ENCODE measurements at places on chromosomes 12 and 14. TPM values are rescaled to one million over a fixed set of nuclear protein-coding genes. Genes with fewer than 3 reads are reported as not detected.
A peak's percentile ranks its signal among the peaks of the same experiment; 100 is the strongest.

DNA sequence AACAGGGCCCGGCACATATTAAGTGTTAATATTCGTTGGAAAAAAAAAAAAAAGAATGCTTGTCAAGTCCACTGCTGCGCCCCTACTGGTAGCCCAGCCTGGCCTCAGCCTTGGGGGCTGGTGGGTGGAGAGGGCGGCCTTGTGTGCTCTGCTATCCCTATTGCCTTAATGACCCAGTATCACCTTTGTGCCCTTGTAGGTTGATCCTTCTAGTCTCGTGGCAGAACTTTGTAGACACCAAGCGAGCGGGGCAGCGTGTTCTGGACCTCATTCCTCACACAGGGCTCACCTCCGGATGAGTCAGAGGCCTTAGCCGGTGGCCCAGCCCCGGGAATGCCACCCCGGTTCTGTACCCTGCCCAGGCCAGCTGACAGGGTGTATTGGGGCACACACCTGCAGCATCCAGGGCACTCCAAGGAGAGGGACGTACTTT lies 1.8 kb upstream of the RCOR1 start:
- peak overlapping the region; percentile 100 for H3K27ac ChIP-seq
- H3K4me3 ChIP-seq, result peak overlapping the region; percentile 94
- DNase-seq, result no peak
- H3K27me3 ChIP-seq, result no peaks in the 10 kb centered on the region
- peaks cover 45% of the 10 kb centered on the region for H3K4me1 ChIP-seq

GRCh38 chr12:124359671-124360581 lies 65.0 kb downstream of the RFLNA start:
- H3K27me3 ChIP-seq, result no peaks in the 10 kb centered on the region
- H3K27ac ChIP-seq, result no peak overlapping the region
- H3K4me3 ChIP-seq, result no peak overlapping the region
- no peak for DNase-seq

The PPM1H gene
- total RNA-seq, result not detected

The GDF3 gene
- not detected for total RNA-seq

The SLC5A8 gene
- total RNA-seq, result not detected

The FAR2 gene
- 2.4 TPM for total RNA-seq

- peaks cover 99% of the 10 kb centered on the region for H3K36me3 ChIP-seq
- DNase-seq, result no peak
- no peak overlapping the region for H3K27ac ChIP-seq
- H3K4me1 ChIP-seq, result no peaks in the 10 kb centered on the region
Observed at GRCh38 chr12:120150919-120151525, 34.5 kb upstream of the RAB35 start.

The SIX6 gene
- not detected for total RNA-seq

The BICD1 gene
- 7.8 TPM for total RNA-seq

DNA sequence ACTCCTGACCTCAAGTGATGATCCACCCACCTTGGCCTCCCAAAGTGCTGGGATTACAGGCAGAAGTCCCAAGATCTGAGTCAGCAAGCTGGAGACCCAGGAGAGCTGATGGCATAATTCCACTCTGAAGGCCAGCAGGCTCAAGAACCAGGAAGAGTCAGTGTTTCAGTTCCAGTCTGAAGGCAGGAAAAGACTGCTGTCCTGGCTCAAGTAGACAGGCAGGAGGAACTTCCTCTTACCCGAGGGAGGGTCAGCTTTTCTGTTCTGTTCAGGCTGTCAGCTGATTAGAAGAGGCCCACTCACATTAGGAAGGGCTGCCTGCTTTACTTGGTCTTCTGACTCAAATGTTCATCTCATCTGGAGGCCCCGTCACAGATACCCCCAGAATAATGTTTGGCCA lies 206.0 kb upstream of the MYL2 start:
- H3K36me3 ChIP-seq, result no peaks in the 10 kb centered on the region
- H3K4me1 ChIP-seq, result no peaks in the 10 kb centered on the region
- H3K27me3 ChIP-seq, result no peaks in the 10 kb centered on the region
- no peak for DNase-seq

The TRPV4 gene
- total RNA-seq, result 3.8 TPM

DNA sequence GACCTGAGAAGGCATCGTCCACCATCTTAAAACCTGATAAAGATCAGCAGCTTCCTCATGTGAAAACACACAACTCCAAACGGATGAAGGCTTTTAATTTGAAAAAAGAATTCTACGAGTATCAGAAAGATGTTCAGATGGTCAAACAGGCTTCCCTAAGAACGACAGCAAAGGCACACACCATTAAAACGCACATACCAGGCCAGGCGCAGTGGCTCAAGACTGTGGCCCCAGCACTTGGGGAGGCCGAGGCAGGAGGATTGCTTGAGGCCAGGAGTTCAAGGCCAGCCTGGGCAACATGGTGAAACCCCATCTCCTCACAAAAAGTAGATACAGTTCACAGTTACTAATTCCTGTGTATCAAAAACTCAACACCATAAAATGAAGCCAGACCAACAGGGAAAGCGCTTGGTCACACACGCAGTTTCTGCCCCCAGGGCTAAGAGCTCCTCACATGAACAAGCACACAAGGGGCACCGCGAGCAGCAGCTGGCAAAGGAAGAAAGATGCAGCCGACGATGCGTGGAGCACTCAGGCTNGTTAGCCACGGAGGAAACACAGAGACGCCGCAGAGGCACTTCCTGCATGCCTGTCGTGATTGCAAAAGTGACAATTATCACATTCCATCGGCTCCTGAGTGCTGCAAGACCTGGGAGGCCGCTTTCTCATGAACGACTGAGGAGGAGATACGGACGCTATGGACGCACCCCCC lies 78.0 kb downstream of the NOC4L start:
- H3K27me3 ChIP-seq, result no peaks in the 10 kb centered on the region
- no peaks in the 10 kb centered on the region for H3K4me1 ChIP-seq
- H3K4me3 ChIP-seq, result no peak overlapping the region
- no peaks in the 10 kb centered on the region for H3K36me3 ChIP-seq
- DNase-seq, result no peak

GRCh38 chr12:70028918-70029317 lies 203.9 kb downstream of the MYRFL start:
- H3K27ac ChIP-seq, result no peak overlapping the region
- DNase-seq, result no peak
- no peaks in the 10 kb centered on the region for H3K36me3 ChIP-seq
- H3K4me3 ChIP-seq, result no peak overlapping the region
- H3K27me3 ChIP-seq, result no peaks in the 10 kb centered on the region
- peaks cover 20% of the 10 kb centered on the region for H3K4me1 ChIP-seq

- peaks cover 60% of the 10 kb centered on the region for H3K4me1 ChIP-seq
- no peak for DNase-seq
- peak overlapping the region; percentile 92 for H3K27ac ChIP-seq
- H3K4me3 ChIP-seq, result peak overlapping the region; percentile 80
- no peaks in the 10 kb centered on the region for H3K36me3 ChIP-seq
Observed at GRCh38 chr14:95156161-95157047, 925 bp downstream of the DICER1 start.

DNA sequence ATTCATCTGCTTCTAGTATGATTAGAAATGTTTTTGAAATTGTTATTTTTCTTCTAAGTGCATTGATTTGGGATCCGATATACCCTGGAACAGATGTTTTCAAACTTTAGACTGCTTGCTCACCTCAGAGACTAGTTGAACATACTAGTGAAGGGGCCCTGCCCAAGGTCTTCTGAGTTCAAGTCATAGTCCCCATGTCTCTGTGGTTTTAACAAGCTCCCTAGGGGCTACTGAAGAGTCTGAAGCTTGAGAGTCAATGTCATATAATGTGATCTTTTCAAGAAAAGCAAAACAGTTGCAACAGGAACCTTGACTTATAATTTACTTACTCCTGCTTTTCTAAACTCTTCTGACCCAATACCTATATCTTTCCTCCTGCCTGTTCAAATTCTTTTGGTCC lies 7.5 kb upstream of the UBE2N start:
- DNase-seq, result no peak
- H3K4me3 ChIP-seq, result no peak overlapping the region
- no peaks in the 10 kb centered on the region for H3K4me1 ChIP-seq
- no peaks in the 10 kb centered on the region for H3K27me3 ChIP-seq
- H3K27ac ChIP-seq, result no peak overlapping the region

- H3K27me3 ChIP-seq, result no peaks in the 10 kb centered on the region
- H3K4me1 ChIP-seq, result no peaks in the 10 kb centered on the region
- no peak overlapping the region for H3K4me3 ChIP-seq
- DNase-seq, result no peak
- no peaks in the 10 kb centered on the region for H3K36me3 ChIP-seq
Observed at GRCh38 chr12:110658878-110659277, 30.0 kb downstream of the HVCN1 start.

The EPYC gene
- total RNA-seq, result not detected

The LRIG3 gene
- 32.1 TPM for total RNA-seq

DNA sequence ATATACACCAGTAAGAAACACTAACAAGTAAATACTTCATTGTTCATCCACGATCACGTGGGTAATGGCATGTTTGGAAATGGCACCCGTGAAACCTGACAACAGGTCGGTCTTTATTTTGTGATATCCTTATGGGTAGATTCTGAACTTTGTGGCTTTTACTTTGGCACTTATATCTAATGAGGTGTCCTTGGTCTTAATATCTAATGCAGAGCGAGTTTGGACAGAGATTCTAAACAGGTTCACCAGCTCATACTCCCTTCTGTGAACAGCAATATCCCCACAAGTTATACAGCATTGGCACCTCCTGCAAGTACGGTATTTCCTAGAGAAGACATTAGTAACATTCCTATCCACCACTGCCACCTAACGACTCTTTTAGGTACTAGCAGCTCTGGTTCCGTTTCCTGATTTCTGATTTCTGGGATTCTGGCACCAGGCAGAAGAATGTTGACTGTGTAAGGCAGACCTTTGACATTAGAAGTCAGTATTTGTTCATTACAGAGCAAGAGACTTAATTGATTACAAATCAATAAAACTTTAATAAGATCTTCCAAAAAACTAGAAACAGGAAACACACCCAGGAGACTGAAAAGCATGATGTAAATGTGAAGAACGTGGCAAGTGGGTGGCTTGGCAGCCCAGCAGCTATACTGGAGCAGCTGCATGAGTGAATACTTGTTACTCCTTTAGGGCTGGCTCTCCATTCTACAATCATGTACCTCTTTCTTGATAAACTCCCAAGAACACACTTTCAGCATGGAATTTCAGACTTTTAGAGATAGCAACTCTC lies 2.5 kb downstream of the ANG start:
- H3K4me1 ChIP-seq, result peaks cover 27% of the 10 kb centered on the region
- no peak overlapping the region for H3K27ac ChIP-seq
- no peak overlapping the region for H3K4me3 ChIP-seq
- H3K36me3 ChIP-seq, result no peaks in the 10 kb centered on the region

GRCh38 chr12:66453844-66454243 lies 151.6 kb downstream of the HELB start:
- no peak for DNase-seq
- no peak overlapping the region for H3K27ac ChIP-seq

DNA sequence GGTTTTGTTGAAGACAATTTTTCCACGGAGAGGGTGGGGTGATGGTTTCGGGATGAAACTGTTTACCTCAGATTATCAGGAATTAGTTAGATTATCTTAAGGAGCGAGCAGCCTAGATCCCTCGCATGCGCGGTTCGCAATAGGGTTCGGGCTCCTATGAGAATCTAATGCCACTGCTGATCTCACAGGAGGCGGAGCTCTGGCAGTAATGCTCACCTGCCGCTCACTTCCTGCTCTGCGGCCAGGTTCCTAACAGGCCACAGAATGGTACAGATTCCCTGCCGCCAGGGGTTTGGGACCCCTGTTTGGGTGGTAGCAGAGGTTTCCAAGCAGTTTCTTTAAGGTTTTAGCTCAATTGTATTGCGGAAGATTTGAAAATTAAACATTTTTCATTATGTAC lies 439.8 kb upstream of the OR4E1 start:
- H3K36me3 ChIP-seq, result no peaks in the 10 kb centered on the region
- H3K4me1 ChIP-seq, result no peaks in the 10 kb centered on the region
- H3K4me3 ChIP-seq, result no peak overlapping the region
- no peaks in the 10 kb centered on the region for H3K27me3 ChIP-seq
- DNase-seq, result no peak
- H3K27ac ChIP-seq, result no peak overlapping the region

The HOXC5 gene
- total RNA-seq, result not detected

The RAD9B gene
- total RNA-seq, result 0.76 TPM

DNA sequence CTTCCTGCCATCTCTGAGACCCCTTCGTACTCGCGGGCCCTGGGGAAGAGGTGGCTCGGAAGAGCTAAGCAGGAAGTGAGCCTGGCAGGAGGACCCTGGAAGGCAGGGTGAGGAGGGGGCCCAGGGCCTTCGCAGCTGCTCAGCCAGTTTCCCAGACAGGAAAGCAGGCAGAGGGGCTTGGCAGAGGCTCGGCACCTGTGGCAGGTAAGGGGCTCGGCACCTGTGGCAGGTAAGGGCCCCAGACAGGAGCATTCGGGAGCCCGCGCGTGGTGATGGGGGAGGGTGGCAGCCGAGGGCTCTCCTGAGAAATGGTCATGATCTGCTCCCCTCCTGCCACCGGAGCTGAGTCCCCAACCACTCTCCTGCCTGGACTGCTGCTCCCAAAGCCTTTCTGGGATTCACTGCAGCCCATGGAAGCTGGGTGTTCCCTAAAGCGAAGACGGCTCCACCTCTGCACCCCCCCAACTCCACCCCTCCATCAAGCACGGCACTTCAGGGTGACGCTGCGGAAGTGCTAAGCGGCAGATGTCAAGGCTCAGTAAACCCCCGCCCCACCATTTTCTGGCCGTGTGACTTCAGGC lies 63.2 kb downstream of the PRIMA1 start:
- H3K36me3 ChIP-seq, result no peaks in the 10 kb centered on the region
- DNase-seq, result no peak
- no peak overlapping the region for H3K27ac ChIP-seq

GRCh38 chr12:90037740-90038139 lies 329.1 kb upstream of the ATP2B1 start:
- H3K27ac ChIP-seq, result no peak overlapping the region
- no peak for DNase-seq
- H3K36me3 ChIP-seq, result no peaks in the 10 kb centered on the region
- no peaks in the 10 kb centered on the region for H3K27me3 ChIP-seq

DNA sequence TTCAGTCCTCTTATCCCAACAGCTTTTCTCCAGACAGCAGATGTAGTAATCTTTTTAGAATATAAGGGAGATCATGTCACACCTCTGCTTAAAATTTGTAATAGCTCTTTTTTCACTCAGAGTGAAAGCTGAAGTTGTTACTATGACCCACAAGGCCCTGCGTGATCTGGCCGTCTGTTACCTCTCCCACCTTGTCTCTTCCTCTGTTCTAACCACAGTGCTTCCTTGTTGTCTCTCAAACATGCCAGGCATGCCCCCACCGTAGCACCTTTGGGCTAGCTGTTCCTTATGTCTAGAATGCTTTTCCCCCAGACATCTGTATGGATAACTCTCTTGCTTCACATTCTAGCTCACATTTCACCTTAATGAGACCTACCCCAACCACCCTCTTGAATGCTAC lies 6.5 kb downstream of the NECAP1 start:
- H3K27ac ChIP-seq, result peak overlapping the region; percentile 2
- no peaks in the 10 kb centered on the region for H3K27me3 ChIP-seq
- no peak overlapping the region for H3K4me3 ChIP-seq
- peaks cover 59% of the 10 kb centered on the region for H3K36me3 ChIP-seq
- H3K4me1 ChIP-seq, result peaks cover 33% of the 10 kb centered on the region

All from esophagus squamous epithelium (tissue), 5 donors.